ENCODE measurements at places on chromosomes 12 and 14.
A peak's percentile ranks its signal among the peaks of the same experiment; 100 is the strongest.

GRCh38 chr14:59037086-59037485 lies 151.4 kb upstream of the DAAM1 start:
- DNase-seq = no peak

DNA sequence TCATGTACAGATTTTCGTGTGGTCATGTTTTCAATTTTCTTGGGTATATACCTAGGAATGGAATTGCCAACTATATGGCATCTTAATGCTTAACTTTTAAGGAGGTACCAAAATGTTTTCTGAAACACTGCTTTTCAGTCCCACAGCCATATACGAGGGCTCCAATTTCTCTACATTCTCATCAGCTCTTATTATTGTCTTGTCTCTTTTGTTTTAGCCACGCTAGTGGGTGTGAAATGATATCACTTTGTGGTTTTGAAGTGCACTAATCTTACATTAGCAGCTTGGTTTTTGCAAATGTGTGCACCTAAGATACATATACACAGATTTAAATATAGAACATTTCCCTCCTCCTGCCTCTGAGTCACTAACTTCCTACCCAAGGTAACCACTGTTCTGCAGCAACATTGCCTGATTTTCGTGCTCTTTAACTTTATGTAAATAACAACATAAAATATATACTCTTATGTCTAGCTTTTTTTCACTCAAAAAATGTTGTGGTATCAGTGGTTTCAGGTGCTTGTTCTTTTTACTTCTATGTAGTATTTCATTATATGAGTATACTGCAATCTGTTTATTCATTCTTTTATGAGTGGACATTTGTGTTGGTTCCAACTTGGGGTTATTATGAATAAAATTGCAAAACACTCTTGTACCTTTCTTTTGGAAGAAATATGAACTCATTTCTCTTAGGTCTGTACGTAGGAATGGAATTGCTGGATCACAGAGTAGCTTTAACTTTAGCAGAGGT lies 73.1 kb downstream of the ZFP36L1 start:
- DNase-seq = no peak

- no peak for DNase-seq
Observed at GRCh38 chr12:58041441-58041840, 100.1 kb downstream of the ATP23 start.

GRCh38 chr14:71964716-71965115 lies 32.5 kb downstream of the RGS6 start:
- DNase-seq = no peak

- DNase-seq = no peak
Observed at GRCh38 chr12:69821456-69822159, 3.4 kb upstream of the MYRFL start.

DNA sequence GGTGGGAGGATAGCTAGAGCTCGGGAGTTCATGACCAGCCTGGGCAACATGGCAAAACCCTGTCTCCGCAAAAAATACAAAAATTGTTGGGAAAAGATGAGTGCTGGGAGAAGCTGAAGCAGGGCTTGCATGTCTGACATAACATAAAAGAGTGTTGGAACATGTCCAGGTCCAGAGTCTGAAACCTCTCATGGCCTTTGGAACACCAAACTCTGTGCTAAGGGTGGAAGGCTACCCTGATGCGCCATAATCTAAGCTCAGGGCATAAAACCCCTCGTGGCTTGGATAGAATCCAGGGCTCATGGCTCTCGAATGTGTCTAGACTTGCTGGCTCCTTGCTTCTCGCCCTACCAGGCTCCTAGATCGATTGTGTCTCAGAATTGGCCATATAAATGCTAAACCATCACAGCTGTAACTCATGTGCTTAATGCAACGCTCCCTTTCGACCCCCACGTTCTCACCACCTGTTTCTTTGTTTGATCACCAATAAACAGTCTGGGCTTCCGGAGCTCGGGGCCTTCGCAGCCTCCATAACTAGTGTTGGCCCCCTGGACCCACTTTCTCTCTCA lies 6.7 kb upstream of the CLEC7A start:
- no peak for DNase-seq

- no peak for DNase-seq
Observed at GRCh38 chr12:94242901-94243300, 94.5 kb downstream of the PLXNC1 start.

- no peak for DNase-seq
Observed at GRCh38 chr12:52073531-52074381, 4.0 kb downstream of the ATG101 start.

DNA sequence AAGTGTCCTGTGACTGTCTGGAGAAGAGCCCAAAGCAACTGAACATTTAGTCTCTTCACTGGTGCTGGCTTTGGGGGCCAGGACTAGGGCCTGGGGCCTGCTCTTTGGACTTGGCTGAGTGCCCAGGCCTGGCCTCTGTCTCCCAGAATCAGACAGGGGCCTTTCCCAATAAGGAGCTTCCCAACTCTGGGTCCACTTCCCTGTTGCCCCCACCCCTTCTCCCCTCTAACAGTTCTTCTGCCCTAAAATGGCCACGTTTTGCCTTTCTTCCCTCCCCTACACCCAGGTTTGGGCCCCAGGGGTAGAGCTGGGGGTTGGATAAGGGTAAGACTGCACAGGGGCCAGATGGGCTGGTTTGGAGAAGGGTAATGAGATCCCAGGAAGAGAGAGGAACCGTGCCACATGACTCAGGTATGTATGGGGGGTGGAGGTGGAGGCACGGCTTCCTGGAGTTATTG lies 10.0 kb upstream of the ITGA5 start:
- no peak for DNase-seq

DNA sequence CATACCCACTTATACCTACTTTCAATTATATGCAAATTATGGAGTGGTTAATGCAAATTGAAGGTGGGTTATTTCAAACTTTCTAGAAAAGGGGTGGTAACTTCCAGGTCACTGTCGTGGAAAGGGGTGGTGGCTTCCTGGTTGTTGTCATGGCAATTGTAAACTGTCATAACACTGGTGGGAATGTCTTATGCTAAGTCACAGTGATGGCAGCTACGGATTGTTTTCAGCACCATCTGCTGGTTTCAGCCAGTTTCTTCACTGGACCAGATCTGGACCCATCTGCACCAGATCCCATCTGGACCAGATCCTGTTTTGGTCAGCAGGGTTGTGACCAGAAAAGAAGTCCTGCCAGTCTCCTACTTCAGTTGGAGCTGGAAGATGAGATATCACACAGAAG lies 1469.3 kb downstream of the AACS start:
- no peak for DNase-seq

GRCh38 chr14:31657917-31658316 lies 96.7 kb downstream of the NUBPL start:
- DNase-seq = no peak

DNA sequence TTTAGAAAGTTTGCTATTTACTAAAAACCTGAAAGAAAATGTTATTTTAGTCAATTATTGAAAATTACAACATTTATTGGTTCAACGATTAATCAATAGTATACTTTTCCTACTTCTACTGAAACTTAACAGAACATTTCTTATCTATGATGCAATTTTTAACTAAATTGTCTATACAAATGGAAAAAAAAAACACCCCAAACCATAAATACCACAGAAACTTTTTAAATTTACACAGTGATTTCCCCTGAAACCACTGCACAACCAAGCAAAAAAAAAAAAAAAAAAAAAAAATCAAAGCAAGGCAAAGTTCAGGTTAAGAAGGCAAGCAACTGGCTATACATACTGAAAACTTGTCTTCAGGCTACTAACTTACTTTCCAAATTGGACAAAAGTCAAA lies 71.9 kb upstream of the POC1B start:
- DNase-seq = no peak

- DNase-seq = no peak
Observed at GRCh38 chr14:89750281-89750755, 204.2 kb downstream of the EFCAB11 start.

- no peak for DNase-seq
Observed at GRCh38 chr14:35399083-35399937, 5.2 kb downstream of the NFKBIA start.

DNA sequence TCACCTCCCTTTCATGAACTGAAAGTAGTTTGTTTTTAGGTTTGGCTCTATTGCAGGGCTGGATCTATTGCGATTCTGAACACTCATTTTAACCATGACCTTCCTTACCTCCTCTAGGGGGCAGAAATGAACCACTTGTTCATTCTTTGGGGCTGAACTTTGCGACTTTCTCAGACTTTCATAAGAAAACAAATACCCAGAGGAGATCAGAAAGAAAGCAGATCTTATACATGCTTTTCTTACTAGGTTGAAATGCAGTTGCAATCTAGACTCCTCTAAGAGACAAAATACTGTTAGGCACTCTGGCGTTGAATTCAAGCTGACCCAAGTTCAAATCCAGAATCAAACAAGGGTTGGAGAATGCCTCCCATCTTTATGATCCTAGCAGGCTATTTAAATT lies 32.6 kb upstream of the PLEKHG3 start:
- peak; percentile 43 for DNase-seq

GRCh38 chr12:31325524-31325875 lies 450 bp downstream of the SINHCAF start:
- DNase-seq = no peak

DNA sequence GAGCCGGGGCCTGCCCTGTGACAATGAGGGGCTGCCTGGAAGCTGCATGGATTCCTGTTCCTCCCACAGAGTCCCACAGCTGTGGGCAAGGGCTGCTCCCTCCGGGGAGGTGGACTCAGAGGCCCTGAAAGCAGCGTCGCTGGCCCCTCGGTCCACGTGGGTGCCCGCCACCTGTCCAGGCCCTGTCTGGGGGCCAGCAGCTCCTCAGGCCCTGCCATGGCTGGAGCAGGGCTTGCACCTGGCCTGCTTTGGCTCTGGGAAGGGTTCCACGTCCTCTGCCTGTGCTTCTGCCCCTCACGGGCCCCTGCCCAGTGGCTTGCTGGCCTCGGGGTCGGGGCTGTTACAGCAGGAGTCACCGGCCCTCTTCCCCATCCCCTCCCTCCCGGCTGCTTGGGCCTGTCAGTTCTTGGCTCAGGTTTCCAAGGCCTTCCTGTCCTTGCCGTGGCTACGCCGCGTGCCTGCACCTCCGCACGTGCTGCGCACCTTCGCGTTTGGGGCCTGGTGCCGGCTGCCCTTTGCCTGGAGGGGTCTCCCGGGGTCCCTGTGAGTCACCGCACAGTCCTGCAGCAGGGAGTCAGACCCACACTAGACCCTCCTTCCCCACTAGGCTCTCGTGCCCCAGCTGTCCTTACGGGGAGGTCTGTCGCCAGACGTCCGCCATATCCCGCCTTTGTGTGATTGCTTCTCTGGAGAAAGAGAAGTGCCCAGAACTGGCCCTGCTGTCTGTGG lies 5.8 kb downstream of the FBRSL1 start:
- no peak for DNase-seq

GRCh38 chr14:50917449-50917848 lies 26.8 kb downstream of the PYGL start:
- no peak for DNase-seq

DNA sequence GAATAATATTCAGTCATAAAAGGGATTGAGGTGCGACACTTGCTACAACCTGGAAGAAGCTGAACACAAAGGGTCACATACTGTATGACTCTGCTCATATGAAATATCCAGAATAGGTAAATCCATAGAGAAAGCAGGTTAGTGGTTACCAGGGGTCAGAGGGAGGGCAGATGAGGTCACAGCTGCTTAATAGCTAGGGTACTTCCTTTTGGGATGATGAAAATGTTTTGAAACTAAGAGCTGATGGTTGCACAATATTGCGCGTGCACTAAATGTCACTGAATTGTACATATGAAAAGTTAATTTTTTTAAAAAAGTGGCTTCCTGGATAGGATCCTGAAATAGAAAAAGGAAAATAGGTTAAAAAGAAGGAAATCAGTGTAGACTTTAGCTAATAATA lies 23.8 kb downstream of the NEUROD4 start:
- DNase-seq = no peak

DNA sequence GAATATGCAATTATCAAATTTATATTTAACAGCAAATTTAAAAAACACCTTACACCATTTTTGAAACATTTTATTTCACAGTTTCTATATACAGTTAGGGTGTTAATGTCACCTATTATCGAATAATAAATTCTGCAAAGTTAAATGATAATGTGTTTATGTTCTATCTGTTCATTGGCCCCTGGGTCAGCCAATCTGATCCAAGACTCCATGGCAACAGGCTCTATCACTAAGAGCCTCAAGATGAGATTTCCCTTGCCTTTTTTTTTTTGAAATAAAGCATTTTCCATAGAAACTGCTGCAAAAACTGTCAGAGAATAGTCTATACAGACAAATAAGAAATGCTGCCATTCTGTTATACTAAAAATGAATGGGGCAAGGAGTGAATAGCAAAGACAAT lies 83.2 kb upstream of the STAC3 start:
- DNase-seq = no peak

DNA sequence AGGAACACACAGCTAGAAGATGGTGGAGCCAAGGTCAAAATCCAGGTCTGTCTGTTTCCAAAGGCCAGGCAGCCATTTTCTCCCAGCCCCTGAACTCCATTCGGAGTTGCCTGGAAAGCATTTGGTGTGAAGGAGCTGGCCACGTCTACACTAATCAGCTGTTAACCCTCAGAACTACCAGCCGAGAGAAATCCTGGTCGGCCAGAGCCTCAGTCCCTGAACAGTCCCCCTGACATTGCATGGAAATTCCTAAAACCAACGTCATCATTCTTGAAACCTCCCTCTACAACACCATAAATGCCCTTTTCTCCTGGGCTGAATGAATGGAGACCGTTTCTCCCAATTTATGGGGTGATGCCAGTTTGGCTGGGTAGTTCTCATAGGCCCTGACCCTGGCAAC lies 245.6 kb downstream of the SLC41A2 start:
- no peak for DNase-seq

DNA sequence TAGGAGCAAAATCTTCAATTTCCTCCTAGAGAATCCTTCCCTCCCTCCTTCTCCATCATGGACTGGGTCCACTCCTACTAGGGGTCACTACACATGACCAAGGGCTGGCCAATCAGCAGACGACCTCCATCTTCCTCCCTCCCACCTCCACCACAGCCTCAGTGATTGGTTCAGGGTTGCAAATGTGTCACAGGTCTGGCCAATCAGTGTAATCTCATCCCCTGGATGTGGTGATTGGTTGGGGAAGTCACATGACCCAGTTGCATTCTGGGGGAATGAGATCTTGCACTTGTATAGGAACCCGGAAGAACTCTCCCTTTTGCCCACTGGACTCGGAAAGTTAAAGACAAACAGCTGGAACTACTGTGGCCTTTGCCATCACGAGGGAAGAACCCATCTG lies 169.2 kb downstream of the PIWIL1 start:
- DNase-seq = no peak

- DNase-seq = no peak
Observed at GRCh38 chr14:83632375-83632774, 1897.6 kb upstream of the FLRT2 start.

DNA sequence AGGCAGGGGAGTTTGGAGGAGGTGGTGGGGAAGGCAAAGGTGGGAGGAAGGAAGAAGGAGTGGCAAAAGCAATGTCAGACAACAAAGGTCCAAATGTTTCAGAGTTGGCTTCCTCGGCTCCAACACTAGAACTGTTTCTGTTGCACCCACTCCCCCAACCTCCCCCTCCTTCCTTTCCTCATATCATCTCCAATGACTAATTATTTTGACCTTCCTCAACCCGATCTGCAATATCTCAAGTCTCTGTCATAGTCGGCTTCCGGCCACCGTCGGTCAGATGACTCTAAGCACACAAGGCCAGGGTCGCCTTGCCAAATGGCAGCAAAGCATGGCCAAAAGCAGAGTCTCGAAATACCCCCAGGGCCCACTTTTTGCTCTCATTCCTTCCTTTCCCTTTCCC lies 637.0 kb upstream of the TBX3 start:
- no peak for DNase-seq
